Stimulated activated CD4-positive, alpha-beta T cell treated with anti-CD3 and anti-CD28 coated beads, Interleukin-15, amount 100 ng/mL, for 1 hour (primary cell): ENCODE measurements at places on chromosomes 2 and 18.

DNA sequence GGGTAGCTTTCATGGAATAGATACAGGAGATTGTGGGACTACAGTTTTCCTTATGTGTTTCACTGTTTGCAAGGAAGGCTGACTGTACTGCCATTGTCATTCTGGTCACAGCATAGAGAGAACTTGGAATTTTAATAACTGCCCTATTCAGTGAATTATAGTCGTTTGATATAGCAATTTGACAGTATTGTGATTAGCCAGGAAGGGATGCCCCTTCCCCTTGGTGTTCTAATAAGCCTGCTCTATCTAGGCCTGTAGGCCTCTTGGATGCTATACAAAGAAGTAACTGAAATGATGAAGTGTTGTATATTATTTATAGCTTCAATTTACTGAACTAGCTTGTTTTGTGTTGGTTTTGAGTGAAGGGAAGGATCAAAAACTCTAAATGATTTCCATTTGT lies 528.6 kb upstream of the CDH2 start:
- no peak for DNase-seq

GRCh38 chr2:3451926-3452671 lies 67.2 kb downstream of the ADI1 start:
- no peak for DNase-seq

DNA sequence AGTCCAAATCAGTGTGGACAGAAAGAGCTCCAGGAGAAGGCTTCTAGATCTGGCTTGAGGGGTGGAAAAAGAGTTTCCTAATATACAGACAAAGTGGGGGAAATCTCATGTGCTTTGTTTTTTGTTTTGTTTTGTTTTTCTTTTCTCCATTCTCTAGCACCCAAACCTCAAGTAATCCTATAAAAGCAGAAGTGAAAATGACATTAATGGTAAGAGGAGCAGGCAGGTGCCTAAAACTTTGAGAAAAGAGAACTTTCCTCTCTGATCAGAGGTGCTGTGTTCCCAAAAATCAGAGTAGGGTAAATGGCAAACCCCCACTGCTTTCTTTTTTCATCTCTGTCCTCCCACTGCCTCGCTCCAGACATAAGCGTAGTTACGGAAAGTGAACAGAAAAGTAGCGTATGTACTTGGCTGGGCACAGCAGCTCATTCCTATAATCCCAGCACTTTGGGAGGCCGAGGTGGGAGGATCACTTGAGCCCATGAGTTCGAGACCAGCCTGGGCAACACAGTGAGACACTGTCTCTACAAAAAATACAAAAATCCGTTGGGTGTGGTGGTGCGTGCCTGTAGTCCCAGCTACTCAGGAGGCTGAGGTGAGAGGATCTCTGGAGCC lies 77.8 kb downstream of the FAM161A start:
- no peak for DNase-seq

DNA sequence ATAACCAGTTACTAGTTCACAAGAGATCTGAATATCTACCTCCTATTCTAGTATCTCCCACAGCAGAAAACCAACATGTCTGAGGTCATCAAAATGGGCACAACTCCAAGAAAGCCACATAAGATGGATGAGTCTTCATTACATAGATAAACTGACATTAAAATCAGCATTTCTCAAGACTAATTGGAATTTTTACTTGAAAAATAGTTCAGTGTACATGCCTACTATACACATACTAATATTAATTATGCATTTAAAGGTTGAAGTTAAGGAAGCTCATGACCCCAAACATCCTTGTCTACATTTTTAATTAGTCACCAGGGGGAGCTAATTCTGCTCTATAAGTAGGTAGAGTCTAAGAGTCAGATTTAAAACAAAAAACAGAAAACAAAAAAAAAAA lies 41.9 kb downstream of the ZNF521 start:
- DNase-seq, result no peak

GRCh38 chr18:70428439-70428838 lies 139.6 kb downstream of the SOCS6 start:
- DNase-seq, result no peak

DNA sequence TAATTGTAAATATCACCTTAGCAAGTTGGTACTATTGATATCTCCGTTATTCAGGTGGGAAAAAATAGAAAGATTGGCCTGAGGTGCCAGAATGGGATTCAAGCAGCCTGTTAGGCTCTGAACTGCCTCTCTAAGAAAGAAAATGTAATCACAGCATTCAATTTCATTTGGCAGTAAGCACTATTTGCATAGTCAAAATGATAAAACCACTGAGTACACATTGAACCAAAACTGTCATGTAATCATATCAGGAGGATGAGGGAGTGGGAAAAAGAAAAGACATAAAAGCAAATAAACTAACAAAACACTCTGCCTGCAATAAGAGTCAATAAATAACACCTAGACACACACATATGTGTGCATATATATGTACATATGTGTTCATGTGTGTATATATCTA lies 103.9 kb upstream of the TACR1 start:
- DNase-seq, result no peak

DNA sequence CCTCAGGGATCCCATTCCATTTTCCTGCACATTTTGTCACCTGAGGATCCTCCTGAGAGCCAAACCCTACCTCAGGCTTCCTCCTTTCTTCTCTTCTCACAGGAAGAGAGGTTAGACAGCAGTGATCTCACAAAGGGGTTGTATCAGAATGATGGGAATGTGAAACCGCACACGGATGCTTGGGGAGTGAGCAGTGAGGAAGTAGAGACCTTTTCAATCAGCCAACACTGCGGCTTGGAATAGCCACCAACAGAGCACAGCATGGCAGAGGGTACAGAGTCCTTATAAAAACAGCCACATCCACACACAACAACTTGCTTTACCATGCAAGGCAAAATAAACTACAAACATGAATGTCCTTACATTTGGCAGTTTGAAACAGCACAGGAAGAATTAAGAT lies 8.7 kb downstream of the TMEM182 start:
- no peak for DNase-seq

- DNase-seq, result peak; percentile 53
Observed at GRCh38 chr2:46942143-46942526, 26.5 kb upstream of the MCFD2 start.
